ENCODE measurements at places on chromosomes 6 and 20. TPM values are rescaled to one million over a fixed set of nuclear protein-coding genes. Genes with fewer than 3 reads are reported as not detected.

DNA sequence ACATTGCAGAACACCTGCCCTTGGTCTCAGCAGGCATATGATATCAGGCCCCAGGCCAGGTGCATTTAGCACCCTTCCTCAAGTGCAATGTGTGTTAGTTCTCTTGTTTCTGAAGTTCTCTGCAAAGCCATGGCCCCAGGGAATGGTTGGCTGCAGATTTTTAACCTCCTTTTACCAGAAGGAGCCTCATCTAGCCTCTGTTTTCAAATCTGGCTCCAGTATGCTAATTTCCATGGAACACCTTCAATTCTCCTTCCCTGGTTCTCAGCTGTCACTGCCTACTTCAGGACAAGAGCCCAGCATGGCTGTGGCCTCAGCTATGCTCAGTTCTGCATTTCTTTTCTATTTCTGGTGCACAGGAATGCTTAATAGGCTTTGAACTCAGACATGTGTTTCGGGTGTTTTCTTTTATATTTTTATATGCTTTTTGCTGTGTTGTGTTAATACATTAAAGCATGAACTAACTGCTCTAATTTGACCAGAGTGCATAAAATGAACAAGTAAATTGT, 51.6 kb upstream of the OGFRL1 start:
- H3K36me3 ChIP-seq, result no peaks in the 10 kb centered on the region
- no peak overlapping the region for H3K4me3 ChIP-seq
- no peak overlapping the region for H3K27ac ChIP-seq
- DNase-seq, result no peak
- H3K4me1 ChIP-seq, result no peaks in the 10 kb centered on the region

DNA sequence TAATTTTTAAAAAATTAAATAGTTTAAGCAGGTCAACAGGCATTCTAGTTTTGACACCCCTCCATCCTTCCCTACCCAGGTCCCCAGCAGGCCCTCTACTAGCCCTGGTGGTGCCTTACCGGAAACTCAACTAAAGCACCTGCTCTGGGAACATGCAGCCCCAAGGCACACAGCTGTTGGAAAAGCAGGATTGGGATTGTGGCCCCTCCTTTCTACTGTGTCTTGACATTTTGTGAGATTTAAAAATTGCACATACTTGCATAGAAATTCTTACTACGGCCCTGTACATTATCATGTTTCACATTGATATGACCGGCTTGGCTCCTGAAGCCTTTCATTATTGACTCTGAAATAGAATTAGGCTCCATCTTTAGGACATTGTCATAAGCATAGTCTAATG, 423.2 kb downstream of the GRIK2 start:
- no peak overlapping the region for H3K27ac ChIP-seq
- no peaks in the 10 kb centered on the region for H3K4me1 ChIP-seq
- H3K4me3 ChIP-seq, result no peak overlapping the region
- no peak for DNase-seq

- no peaks in the 10 kb centered on the region for H3K36me3 ChIP-seq
- H3K27me3 ChIP-seq, result no peaks in the 10 kb centered on the region
- DNase-seq, result no peak
- no peaks in the 10 kb centered on the region for H3K4me1 ChIP-seq
- no peak overlapping the region for H3K4me3 ChIP-seq
Measured at GRCh38 chr6:133630651-133631050, 258.3 kb upstream of the TCF21 start.

DNA sequence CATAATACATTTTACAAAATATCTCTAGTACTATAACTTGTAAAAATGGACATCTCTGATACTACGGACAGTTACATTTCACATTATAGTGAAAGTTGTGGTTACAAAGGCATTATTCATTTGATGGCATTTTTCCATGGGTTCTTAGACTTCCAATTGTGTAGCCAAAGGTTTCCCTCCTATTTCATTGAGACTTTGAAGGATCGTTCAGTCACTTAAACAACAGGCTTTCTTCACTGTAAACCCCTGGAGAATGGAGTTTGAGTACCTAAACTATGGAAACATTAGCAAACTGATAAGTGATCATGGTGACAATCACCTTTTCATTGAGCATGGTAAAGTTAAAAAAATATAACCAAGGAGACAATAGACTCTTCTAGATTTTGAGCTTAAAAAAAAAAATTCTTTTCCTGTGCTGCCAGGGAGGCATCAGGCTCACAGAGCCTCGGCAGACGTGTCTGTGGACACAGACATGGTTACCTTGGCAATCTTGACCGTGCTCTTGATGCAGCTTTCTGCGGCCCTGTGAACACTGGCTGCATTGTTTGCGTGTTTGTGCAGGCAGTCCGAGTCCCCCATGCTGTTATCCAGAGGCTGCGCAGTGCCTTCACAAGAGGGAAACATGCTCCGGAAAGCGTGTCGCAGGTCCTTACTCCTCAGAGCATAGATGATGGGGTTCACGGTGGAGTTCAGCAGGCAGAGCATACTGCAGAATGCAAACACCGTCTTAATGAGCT, 22.6 kb downstream of the CNR1 start:
- DNase-seq, result no peak
- H3K27ac ChIP-seq, result no peak overlapping the region
- H3K27me3 ChIP-seq, result no peaks in the 10 kb centered on the region
- no peak overlapping the region for H3K4me3 ChIP-seq

DNA sequence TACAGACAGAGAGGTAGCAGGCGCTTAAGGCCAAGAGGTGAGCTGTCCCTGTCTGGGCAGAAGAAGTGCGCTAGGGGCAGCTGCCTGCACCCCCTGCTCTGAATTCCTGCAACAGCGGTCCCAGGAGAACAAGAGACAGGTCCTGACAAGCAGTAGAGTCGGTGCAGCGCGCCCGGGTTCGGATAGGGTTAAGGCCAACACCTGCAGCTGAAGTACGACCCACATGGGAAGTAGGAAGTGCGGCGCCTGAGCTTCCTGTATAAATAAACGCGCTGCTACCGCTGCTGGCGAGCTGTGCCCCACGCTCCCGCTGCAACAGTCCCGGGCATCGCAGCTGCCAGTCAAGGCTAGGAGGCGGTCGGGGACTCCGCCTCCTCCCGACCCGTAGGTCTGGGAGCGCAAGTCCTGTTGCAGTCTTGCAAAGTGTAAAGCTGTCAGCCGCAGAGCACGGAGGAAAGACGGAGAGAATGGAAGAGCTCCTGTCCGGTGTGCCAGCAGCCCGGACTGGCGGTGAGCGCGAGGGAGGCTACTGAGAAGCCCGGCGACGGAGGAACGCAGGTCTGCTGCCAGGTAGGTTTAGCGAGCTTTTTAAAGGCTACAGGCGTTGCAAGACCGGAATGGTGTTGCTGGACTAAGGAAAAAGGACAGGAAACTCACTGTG, at the start of gene RNF144B:
TSS of gene RNF144B (plus strand) at position 290 of the 661 bp plus-strand sequence. CDS start 12,185 bp downstream, outside the sequence.
- H3K4me3 ChIP-seq, result peak within 1 kb of the TSS; percentile 67
- no peaks in the 10 kb centered on the region for H3K27me3 ChIP-seq
- no peaks in the 10 kb centered on the region for H3K36me3 ChIP-seq
- H3K27ac ChIP-seq, result peak within 1 kb of the TSS; percentile 79
- DNase-seq, result peak; percentile 72

DNA sequence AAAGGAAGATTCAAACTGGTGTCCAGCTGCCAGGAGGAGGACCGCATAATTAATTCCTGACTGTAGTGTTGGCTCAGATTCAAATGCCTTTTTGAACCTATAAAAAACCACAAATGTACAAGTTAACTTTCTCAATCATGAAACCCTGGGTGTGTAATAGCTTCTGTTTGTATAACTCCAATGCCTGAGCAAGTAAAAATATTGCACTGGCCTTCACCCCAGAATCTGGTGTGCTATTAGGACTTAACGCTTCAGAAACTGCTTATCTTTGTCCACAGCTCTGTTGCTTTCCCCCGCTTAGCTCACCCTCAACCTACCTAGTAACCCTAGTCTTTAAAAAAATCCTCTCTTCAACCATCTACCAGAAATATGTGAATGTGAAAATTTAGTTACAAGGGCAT, 119.1 kb upstream of the MAP7 start:
- no peaks in the 10 kb centered on the region for H3K36me3 ChIP-seq
- DNase-seq, result no peak
- H3K27ac ChIP-seq, result no peak overlapping the region
- H3K4me3 ChIP-seq, result no peak overlapping the region
- H3K4me1 ChIP-seq, result no peaks in the 10 kb centered on the region
- no peaks in the 10 kb centered on the region for H3K27me3 ChIP-seq

GRCh38 chr6:119020597-119021561, 57.6 kb downstream of the FAM184A start:
- H3K4me3 ChIP-seq, result no peak overlapping the region
- DNase-seq, result no peak
- H3K4me1 ChIP-seq, result no peaks in the 10 kb centered on the region
- H3K27ac ChIP-seq, result no peak overlapping the region
- no peaks in the 10 kb centered on the region for H3K36me3 ChIP-seq

GRCh38 chr6:36641543-36641942, 37.0 kb upstream of the CDKN1A start:
- DNase-seq, result no peak
- H3K27me3 ChIP-seq, result no peaks in the 10 kb centered on the region
- no peaks in the 10 kb centered on the region for H3K36me3 ChIP-seq
- peaks cover 22% of the 10 kb centered on the region for H3K4me1 ChIP-seq
- H3K4me3 ChIP-seq, result no peak overlapping the region
- H3K27ac ChIP-seq, result no peak overlapping the region

GRCh38 chr6:65927141-65927540, 220.1 kb upstream of the EYS start:
- H3K27ac ChIP-seq, result no peak overlapping the region
- H3K4me3 ChIP-seq, result no peak overlapping the region
- no peaks in the 10 kb centered on the region for H3K27me3 ChIP-seq
- no peaks in the 10 kb centered on the region for H3K4me1 ChIP-seq
- no peaks in the 10 kb centered on the region for H3K36me3 ChIP-seq

- H3K4me3 ChIP-seq, result peak overlapping the region; percentile 19
- H3K4me1 ChIP-seq, result peaks cover 6% of the 10 kb centered on the region
- no peak overlapping the region for H3K27ac ChIP-seq
- H3K27me3 ChIP-seq, result no peaks in the 10 kb centered on the region
- no peaks in the 10 kb centered on the region for H3K36me3 ChIP-seq
Measured at GRCh38 chr6:18503593-18504231, 116.6 kb downstream of the RNF144B start.

- H3K4me3 ChIP-seq, result peak overlapping the region; percentile 61
- peaks cover 8% of the 10 kb centered on the region for H3K4me1 ChIP-seq
- peaks cover 8% of the 10 kb centered on the region for H3K36me3 ChIP-seq
- DNase-seq, result no peak
Measured at GRCh38 chr20:33675136-33675959, 1.1 kb upstream of the NECAB3 start.

DNA sequence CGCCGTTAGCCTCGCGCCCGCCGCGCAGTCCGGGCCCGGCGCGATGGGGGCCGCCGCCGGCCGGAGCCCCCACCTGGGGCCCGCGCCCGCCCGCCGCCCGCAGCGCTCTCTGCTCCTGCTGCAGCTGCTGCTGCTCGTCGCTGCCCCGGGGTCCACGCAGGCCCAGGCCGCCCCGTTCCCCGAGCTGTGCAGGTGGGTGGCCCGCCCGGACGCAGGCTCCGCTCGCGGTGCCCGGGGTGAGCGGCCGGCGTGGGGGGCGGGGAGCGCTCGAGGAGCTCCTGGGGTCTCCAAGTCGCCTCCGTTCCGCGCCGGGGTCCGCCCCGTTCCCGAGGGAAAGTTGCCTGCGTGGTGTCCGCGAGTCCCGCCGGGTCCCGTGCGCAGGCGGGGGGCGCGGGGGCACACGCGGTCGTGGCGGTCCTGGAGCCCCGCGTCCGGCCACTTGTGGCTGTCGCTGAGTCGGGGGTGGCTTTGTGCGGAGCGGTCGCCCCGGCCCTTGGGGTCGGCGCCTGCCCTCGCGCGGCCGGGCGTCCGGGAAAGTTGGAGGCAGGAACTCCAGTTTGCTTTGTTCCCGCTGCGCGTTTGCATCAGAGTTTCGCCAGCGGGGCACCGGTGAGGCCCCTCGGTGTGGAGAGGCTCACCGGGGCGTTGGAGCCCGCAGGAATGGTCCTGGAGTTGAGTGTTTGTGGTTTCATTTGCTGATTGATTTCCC, 476 bp downstream of the IGF2R start:
- no peaks in the 10 kb centered on the region for H3K36me3 ChIP-seq
- H3K27me3 ChIP-seq, result no peaks in the 10 kb centered on the region
- H3K4me3 ChIP-seq, result peak overlapping the region; percentile 93
- DNase-seq, result peak; percentile 77

- H3K36me3 ChIP-seq, result no peaks in the 10 kb centered on the region
- no peaks in the 10 kb centered on the region for H3K27me3 ChIP-seq
- no peak for DNase-seq
- H3K4me1 ChIP-seq, result no peaks in the 10 kb centered on the region
- H3K27ac ChIP-seq, result no peak overlapping the region
- H3K4me3 ChIP-seq, result no peak overlapping the region
Measured at GRCh38 chr6:55713436-55713835, 134.4 kb upstream of the HMGCLL1 start.

The RIMS1 gene
- polyA plus RNA-seq, result 0.20 TPM

The BPIFB2 gene
- polyA plus RNA-seq, result not detected

The FKBP1C gene
- 1.7 TPM for polyA plus RNA-seq

The LIN28B gene
- polyA plus RNA-seq, result 0.67 TPM

The IMPG1 gene
- polyA plus RNA-seq, result not detected

The PLN gene
- polyA plus RNA-seq, result not detected

The OPRM1 gene
- polyA plus RNA-seq, result 0.15 TPM
